HS-27A (cell line): ENCODE measurements at places on chromosomes 13 and 19.
A peak's percentile ranks its signal among the peaks of the same experiment; 100 is the strongest.

DNA sequence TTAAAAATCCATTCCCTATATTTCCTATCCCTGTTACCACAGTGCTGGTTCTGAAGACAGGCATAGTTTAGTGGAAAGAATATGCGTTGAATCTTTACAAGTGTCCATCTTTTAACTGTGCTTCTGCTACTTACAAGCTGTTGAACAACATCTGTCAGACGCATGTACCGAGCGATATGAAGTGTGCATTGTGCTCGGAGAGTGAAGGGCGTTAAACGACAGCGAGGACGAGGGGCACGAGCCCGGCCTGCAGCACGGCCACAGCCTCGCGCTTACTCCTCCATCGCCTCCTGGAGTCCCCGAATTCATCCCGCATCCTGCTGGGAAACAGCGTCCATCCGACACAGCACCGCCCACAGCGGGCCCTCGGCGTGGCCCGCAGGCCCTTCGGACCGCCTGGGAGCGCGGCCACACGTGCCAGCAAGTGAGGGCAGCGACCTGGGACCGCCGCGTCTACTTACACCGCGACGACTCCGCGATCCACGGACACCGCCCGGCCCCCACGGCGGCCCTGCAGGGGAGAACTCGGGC, 514 bp downstream of the PCID2 start:
- DNase-seq, result no peak

DNA sequence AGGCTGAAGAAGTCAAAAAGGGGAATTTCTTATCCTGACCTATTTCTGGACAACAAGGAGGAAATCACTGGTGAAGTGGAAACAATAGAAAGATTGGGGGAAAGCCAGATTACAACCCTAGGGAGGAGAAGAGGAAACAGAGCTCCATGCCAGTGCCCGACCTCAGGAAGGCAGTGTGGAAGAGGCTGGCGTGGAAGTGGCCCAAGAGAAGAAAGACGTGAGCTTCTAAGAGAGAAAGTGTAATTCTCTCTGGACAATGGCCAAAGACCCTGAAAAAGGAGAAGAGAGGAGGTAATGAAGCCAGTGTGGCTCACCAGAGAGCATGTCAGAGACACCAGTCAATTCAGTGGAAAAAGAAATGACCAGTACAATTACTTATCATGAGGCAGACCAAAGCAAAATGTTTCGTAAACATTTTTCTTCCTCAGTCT, 52.6 kb upstream of the URAD start:
- DNase-seq, result no peak

DNA sequence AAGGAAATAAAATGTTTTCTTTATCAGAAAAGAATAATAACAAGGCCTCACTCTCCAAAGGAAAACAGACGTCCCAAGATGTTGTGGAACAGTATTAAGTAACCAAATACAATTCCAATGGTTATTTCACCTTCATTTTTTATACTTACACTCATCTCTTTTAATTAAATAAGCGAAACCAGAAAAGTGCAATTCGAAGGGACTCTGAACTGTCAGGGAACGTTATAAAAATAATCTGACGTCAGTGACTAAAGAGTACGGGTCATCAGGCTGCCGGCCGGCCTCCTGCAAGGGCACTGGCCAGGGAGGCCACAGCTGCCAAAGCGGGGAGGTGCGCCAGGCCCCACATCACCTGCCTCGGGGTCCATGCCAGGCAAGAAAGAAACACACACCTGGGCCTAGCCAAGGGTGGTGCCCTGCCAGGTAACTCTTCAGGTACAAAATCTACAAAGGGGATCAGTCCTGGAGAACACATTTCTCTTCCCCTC, 61.2 kb downstream of the CDADC1 start:
- DNase-seq, result no peak

DNA sequence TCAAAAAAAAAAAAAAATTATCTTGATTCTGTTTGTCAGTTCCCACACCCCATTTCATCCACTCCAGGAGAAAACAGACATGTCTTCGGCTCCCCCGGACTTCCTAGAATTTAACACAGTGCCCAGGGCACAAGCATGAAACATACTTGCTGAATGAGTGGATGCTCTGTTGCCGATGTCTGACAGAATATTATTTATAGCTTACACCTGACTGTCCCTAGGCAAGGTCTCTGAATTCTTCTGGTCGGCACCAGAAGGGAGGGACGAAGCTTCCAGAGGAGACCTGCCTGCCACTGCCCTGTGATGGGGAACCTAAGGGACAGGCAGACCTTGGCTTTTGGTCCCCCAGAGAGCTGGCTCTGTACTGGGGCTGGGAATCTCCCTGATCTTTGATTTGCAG, 43.9 kb upstream of the PEG3 start:
- DNase-seq, result no peak

- DNase-seq, result no peak
These were observed 6.7 kb downstream of the RGCC start for GRCh38 chr13:41463838-41464602.

DNA sequence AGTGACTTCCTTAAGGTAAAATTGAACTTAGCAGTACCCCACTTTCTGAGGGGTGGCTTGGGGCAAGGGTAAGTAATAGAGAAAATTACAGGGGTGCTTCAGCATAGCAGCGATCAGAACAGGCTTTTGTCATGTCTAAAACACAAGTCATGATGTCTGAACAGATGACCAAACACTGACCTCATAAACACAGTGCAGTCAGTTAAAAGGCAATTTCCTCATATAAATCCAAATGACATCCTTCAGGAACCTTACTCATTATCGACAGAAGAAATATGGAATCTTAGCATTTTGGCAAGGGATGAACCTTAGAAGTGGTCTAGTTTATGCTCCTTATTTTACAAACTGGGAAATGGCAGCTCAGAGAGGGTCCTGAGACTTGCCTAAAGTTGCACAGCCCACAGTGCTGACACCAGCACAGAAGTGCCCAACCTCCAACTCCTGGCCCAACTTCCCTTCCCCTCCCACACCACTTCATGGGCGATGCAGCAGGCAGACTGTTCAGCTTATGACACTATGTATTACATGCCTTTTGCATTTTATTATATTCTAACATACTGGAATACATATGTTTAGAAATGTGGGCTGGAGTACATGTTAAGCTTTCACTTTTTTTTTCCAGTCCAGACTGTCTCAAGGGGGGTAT, 3.6 kb downstream of the GJA3 start:
- DNase-seq, result no peak

GRCh38 chr13:58991826-58992477, 1171.8 kb downstream of the DIAPH3 start:
- DNase-seq, result no peak

DNA sequence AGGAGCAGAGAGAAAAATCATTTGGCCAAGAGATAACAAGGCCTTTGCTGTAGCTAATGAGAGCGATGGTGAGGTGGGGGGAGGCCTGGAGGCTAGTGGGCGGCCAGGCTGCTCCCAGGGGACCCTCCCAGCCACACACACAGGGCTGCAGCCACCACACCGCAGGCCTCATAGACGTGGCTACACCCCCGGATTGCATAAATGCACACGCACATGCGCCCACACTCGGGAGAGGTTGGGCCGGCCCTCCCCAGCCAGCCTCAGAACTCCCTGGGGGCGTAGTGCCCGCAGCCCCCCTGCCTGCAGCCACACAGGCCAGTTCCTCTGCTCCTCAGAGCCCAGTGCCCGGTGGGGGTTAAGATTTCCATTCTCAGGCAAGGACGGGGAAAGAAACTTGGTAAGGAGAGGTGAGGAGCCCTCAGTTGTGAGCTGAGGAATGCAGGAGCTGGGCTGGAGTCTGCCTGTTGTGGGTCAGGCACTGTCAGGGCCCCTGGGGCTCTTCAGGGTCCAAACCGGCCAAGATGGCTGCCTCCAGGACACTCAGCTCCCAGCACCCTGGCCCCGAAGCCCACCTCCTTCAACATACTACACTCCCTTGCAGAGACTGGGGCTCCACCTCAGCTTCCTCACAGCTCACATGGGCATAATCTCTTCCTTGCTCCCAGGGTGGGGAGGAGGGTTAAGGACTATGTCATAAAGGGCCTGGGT, 8.0 kb downstream of the PTH2 start:
- DNase-seq, result no peak

- DNase-seq, result no peak
These were observed 5.0 kb downstream of the TEAD2 start for GRCh38 chr19:49357186-49357585.

DNA sequence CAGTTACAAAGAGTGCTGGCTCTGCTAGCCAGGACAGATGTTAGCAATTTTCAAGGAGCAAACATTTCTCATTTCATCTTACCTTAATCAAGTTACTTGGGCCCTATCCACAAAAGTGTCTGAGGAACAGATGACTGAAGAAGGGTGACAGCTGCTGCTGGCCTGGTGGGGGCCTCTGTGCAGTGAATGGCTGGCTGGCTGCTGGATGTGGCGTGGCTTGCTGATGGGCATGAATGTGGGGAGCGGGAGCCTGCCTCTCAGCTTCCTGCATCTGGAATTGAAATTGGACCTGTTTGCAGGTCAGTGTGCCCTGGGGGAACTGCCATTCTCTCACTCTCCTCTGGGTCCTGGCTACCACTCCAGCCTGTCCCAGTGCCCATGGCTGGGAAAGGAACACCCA, 94.7 kb downstream of the RGCC start:
- DNase-seq, result no peak

- DNase-seq, result no peak
These were observed 47.4 kb upstream of the RCBTB2 start for GRCh38 chr13:48580185-48580803.

GRCh38 chr19:40398417-40399131, 8.6 kb upstream of the HIPK4 start:
- DNase-seq, result no peak

- no peak for DNase-seq
These were observed 67.2 kb upstream of the UBL3 start for GRCh38 chr13:29917650-29918049.

- DNase-seq, result no peak
These were observed 9.9 kb downstream of the TPP2 start for GRCh38 chr13:102606537-102607309.

- DNase-seq, result no peak
These were observed at the start of gene SLITRK1 for GRCh38 chr13:83881917-83882605. TSS of gene SLITRK1 (minus strand) at chr13:83882474. CDS start at chr13:83881507, 967 bp downstream.

- DNase-seq, result no peak
These were observed 204.3 kb downstream of the DNAJC15 start for GRCh38 chr13:43227721-43228120.

DNA sequence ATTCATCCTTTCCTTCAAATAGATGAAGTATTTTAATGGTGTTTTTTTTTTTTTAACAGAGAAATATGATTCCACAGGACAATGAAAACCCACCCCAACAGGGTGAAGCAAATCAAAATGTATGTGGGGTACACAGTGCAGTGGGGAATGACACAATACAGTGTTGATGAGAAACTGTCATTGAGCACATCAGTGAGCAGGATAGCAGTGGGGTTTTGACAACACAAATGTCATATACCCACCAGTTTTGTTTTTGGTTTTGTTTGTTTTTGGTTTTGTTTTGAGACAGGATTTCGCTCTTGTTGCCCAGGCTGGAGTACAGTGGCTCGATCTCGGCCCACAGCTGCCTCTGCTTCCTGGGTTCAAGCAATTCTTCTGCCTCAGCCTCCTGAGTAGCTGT, 29.2 kb downstream of the ZNF844 start:
- DNase-seq, result no peak

GRCh38 chr13:100513987-100514670, 74.5 kb downstream of the GGACT start:
- DNase-seq, result no peak

GRCh38 chr13:98370806-98371515, 193.9 kb upstream of the RNF113B start:
- no peak for DNase-seq

GRCh38 chr19:23095418-23095817, 21.4 kb upstream of the ZNF730 start:
- no peak for DNase-seq

GRCh38 chr13:103878891-103879605, 812.8 kb upstream of the SLC10A2 start:
- DNase-seq, result peak; percentile 15

- no peak for DNase-seq
These were observed 180.5 kb downstream of the COL4A1 start for GRCh38 chr13:110126391-110126961.

DNA sequence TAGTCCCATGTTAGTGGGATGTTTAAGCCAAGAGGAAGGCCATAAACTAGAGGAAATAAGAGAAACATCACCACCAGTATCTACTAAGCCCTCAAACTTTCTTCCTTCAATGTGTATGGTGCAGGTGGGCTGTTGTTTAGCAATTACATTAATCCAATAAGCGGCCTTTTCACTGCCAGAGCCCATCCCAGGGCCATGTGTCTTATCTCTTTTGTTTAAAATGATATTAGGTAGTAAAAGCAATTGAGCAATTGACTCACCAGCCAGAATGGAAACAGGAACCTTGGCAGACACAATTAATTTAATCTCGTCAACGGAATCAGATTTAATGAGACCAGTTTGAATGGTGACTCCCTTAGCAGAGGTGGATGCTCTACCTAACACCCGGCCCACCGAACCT, 1503.5 kb downstream of the UQCRFS1 start:
- DNase-seq, result no peak

DNA sequence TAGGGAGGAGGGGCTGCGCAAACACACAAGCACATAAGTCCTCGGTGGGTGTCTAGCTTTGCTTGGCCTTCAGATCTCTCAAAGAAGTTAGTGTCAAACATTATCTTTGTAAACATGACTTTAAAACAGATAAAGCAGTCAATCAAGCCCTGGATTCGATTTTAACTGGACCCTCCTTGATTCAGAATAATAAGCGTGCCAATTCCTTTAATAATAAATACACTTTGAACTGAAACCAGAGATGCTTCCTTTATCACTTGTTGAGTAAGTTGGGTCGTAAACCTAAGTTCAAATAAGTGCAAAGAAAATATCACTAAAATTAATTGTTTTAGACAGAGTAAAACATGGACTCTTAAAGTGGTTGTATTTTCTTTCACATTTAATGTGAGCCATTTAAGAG, 30.9 kb downstream of the POU4F1 start:
- DNase-seq, result no peak

- DNase-seq, result no peak
These were observed 103.9 kb downstream of the DNAJC15 start for GRCh38 chr13:43127103-43127798.

DNA sequence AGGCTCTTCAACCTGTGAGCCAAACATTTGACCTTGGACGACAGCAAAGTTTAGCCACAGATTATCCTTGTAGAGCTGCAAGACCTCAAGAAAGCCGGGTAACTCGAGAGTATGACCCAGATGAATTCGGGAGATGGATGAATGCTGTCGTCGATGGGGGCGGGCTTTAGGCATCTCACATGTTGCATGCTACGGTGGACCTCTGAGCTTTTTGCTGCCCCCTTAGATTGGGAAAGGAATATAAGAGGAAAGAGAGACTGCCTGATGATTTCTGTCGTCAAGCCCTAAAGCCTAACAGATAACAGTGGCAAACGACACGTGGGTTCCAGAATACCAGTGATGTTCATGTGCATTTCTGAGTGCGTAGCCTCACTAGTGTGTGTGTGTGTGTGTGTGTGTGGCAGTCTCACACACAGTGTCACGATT, 730 bp upstream of the ABCC4 start:
- no peak for DNase-seq

GRCh38 chr19:33405553-33406461, 32.3 kb downstream of the CEBPG start:
- DNase-seq, result no peak

DNA sequence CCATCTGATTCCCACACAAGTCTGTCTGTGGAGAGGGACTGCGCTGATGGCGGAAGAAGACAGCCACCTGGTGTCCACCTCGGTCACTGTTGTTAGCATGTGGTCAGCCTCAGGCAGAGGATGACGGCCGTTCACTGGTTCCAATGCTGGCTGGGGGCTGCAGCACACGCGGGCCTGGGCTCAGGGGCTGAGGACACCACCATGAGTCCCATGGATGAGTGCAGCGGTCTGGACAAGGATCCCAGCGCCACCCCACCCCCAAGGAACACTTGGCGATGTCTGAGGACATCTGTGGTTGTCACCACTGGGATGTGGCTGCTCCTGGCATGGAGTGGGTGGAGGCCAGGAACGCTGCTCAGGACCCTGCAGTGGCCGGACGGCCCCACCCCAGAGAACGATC, 10.9 kb downstream of the DPP9 start:
- DNase-seq, result no peak
